ENCODE measurements at places on chromosomes 1 and 21.

GRCh38 chr1:235423214-235423652 lies 56.0 kb downstream of the TBCE start:
- DNase-seq = no peak

- DNase-seq = no peak
Observed at GRCh38 chr1:27570356-27570755, 33.6 kb downstream of the AHDC1 start.

- DNase-seq = no peak
Observed at GRCh38 chr1:47257224-47257623, 25.2 kb upstream of the TAL1 start.

GRCh38 chr1:202698276-202698675 lies 12.0 kb downstream of the SYT2 start:
- DNase-seq = no peak
